ENCODE measurements at places on chromosomes 4 and X. TPM values are rescaled to one million over a fixed set of nuclear protein-coding genes. Genes with fewer than 3 reads are reported as not detected.

- H3K4me1 ChIP-seq = no peaks in the 10 kb centered on the region
- H3K27ac ChIP-seq = no peak overlapping the region
- H3K4me3 ChIP-seq = no peak overlapping the region
Measured at GRCh38 chrX:25640276-25640675, 497.9 kb upstream of the MAGEB18 start.

Gene ASB12
- not detected for total RNA-seq

DNA sequence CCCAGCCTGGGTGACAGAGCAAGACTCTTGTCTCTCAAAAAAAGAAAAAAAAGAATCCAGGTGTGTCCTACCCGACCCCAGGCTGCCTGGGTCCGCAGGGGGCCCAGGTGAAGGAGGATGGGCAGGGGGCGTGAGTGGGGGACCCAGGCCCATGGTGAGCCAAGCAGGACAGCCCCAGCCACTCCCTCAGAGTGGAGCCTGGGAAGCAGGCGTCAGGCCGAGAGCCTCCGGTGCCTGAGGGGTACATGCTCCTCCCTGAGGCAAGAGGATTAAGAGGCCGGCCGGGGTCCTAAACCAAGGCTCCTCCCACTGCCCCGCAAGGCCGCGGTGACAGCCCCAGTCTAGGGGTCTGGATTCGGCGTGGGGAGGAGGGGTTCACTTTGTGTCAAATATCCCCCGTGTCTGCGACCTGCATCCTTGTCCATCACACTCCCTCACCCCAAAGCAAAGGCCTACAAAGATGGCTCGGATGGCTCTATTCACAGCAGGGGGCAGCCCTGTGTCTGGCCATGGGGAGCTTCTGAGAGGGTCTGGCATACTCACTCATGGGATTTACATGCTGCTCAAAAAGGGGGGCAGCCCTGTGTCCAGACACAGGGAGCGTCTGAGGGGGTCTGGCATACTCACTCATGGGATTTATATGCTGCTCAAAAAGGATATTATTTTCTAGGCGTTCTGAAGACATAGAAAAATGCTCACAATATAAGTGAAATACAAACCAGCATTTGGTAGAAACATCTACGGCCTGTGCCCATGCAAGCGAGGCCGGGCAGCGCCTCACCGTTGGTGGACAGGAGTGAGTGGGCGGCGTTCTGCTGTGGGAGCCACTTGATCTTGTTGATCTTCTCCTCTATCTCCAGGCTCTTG lies 94.6 kb downstream of the PPP2R2C start:
- no peak overlapping the region for H3K4me3 ChIP-seq
- no peaks in the 10 kb centered on the region for H3K4me1 ChIP-seq
- no peaks in the 10 kb centered on the region for H3K27me3 ChIP-seq

Gene HMX1
- 0.21 TPM for total RNA-seq

DNA sequence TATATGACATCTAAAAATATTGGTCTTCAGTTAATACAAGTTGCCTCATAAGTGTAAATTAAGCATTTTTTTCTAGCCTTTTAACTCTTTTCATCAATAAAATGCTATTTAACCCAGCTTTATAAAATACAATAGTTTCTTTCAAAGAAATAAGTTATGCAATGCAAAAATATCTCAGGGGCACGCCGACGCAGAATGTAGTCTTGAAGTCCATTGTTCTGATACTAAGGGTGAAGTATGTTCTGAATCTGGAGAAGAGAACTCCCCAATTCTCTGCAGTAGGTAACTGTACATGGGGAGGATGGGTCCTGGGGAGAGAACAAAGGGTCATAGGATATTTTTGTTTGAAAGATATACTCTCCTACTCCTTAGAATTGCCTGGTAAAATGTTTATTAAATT lies 256.6 kb upstream of the NDST4 start:
- H3K27me3 ChIP-seq = no peaks in the 10 kb centered on the region
- H3K36me3 ChIP-seq = no peaks in the 10 kb centered on the region
- no peak for DNase-seq
- peaks cover 3% of the 10 kb centered on the region for H3K4me1 ChIP-seq
- H3K27ac ChIP-seq = peak overlapping the region; percentile 67

GRCh38 chr4:53057679-53058078 lies 195.6 kb downstream of the RASL11B start:
- DNase-seq = no peak
- H3K27ac ChIP-seq = no peak overlapping the region
- no peaks in the 10 kb centered on the region for H3K36me3 ChIP-seq
- no peak overlapping the region for H3K4me3 ChIP-seq
- peaks cover 12% of the 10 kb centered on the region for H3K4me1 ChIP-seq
- no peaks in the 10 kb centered on the region for H3K27me3 ChIP-seq

Gene PHF8
- total RNA-seq = 62.0 TPM

GRCh38 chrX:75230296-75230695 lies 43.6 kb upstream of the UPRT start:
- H3K27ac ChIP-seq = no peak overlapping the region
- H3K4me1 ChIP-seq = no peaks in the 10 kb centered on the region
- no peak overlapping the region for H3K4me3 ChIP-seq
- no peaks in the 10 kb centered on the region for H3K36me3 ChIP-seq

Gene SYP
- 7.4 TPM for total RNA-seq

Gene RP2
- 11.1 TPM for total RNA-seq

DNA sequence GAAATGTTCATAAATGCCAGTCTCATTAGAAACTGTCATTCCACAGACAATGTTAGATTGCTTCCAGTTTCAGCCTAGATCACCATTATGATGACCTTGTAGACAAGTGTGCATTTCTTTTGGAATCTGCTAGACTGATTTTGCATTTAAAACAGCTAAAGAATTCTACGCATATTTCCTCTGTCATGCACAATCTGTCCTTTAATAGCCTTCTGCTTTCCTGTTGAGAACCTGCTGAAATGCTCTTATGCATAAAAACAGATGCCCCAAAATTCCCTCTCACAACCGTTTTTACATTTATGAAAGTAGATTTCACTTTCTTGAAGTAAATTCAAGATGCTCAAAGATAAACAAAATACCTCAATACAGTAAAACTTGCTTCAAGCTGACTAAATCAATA lies 673.3 kb downstream of the GALNTL6 start:
- H3K27me3 ChIP-seq = no peaks in the 10 kb centered on the region
- H3K27ac ChIP-seq = no peak overlapping the region
- no peaks in the 10 kb centered on the region for H3K36me3 ChIP-seq
- no peak overlapping the region for H3K4me3 ChIP-seq
- no peak for DNase-seq

Gene ESX1
- not detected for total RNA-seq

- no peak overlapping the region for H3K4me3 ChIP-seq
- H3K36me3 ChIP-seq = no peaks in the 10 kb centered on the region
- DNase-seq = no peak
- H3K27ac ChIP-seq = no peak overlapping the region
Measured at GRCh38 chr4:37139987-37140386, 104.6 kb upstream of the NWD2 start.

- no peak overlapping the region for H3K4me3 ChIP-seq
- no peaks in the 10 kb centered on the region for H3K27me3 ChIP-seq
- no peaks in the 10 kb centered on the region for H3K4me1 ChIP-seq
- H3K36me3 ChIP-seq = no peaks in the 10 kb centered on the region
- no peak overlapping the region for H3K27ac ChIP-seq
Measured at GRCh38 chr4:181272422-181272821, 970.8 kb upstream of the TENM3 start.

GRCh38 chrX:120768681-120769080 lies 107.0 kb downstream of the CT47B1 start:
- peaks cover 7% of the 10 kb centered on the region for H3K4me1 ChIP-seq
- H3K27ac ChIP-seq = no peak overlapping the region
- H3K4me3 ChIP-seq = no peak overlapping the region
- DNase-seq = no peak
- no peaks in the 10 kb centered on the region for H3K27me3 ChIP-seq

GRCh38 chrX:68365341-68365740 lies 68.0 kb downstream of the OPHN1 start:
- no peak overlapping the region for H3K27ac ChIP-seq
- H3K4me3 ChIP-seq = no peak overlapping the region
- H3K27me3 ChIP-seq = no peaks in the 10 kb centered on the region
- peaks cover 9% of the 10 kb centered on the region for H3K4me1 ChIP-seq

Gene RAB9B
- 4.8 TPM for total RNA-seq

Gene NCAPG
- 1.7 TPM for total RNA-seq

- no peaks in the 10 kb centered on the region for H3K36me3 ChIP-seq
- no peak overlapping the region for H3K4me3 ChIP-seq
- no peak overlapping the region for H3K27ac ChIP-seq
Measured at GRCh38 chrX:31658360-31658759, 586.5 kb upstream of the FTHL17 start.

Gene NHS
- 27.2 TPM for total RNA-seq

DNA sequence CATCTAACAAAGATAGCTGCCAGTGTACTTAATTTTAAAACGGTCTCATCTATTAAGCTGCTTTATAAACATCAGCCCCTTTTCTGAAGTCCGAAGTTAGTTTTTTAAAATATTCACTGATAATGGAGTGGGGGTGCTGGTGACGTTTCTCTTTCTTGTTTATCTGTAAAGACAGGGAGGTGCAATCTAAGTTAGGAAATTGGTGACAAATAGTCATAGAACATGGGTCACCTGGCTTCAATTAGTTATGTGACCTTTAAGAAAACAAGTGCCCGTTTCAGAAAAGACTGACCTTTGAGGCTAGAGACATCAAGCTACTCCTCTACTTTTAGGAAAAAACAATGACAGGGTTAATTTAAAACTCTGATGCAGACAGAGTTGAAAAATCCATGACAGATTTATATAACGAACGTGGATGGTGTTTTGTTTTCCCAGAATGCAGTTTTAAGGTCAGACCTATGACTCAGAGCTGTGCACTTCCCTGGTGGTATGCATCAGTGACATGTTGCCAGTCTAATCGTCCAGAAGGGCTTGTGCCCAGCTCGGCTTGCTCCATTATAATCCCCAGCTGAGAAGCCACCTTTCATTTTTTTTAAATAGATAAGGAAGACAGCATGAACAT lies 38.2 kb downstream of the FHL1 start:
- H3K36me3 ChIP-seq = no peaks in the 10 kb centered on the region
- DNase-seq = no peak

DNA sequence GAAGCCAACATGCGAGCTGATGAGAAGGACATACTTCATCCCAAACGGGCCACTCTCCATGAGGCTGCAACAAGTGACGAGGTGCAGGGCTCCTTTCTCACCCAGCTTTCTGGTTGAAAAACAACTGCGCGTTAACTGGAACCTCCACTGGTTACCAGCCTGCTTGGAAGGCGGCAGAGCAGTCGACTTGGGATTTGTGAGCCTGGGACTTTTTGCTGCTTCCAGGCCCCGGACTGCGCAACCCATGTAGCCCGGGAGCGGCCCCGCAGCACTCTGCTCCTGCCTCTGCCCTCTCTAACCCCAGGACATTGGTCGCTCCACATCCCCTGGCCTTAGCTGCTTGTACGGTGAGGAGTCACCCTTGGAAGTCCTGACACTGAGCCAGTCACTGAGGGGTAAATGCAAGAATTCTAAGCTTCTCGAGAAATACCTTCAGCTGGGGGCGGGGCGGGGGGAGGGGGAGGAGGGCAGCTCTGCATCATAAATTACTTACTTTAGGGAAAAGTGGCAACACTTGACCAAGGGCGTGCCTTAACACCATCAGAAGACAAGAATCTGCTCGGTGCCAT lies 72.7 kb downstream of the MTMR1 start:
- H3K27ac ChIP-seq = no peak overlapping the region
- no peaks in the 10 kb centered on the region for H3K27me3 ChIP-seq
- H3K36me3 ChIP-seq = peaks cover 25% of the 10 kb centered on the region
- DNase-seq = no peak

DNA sequence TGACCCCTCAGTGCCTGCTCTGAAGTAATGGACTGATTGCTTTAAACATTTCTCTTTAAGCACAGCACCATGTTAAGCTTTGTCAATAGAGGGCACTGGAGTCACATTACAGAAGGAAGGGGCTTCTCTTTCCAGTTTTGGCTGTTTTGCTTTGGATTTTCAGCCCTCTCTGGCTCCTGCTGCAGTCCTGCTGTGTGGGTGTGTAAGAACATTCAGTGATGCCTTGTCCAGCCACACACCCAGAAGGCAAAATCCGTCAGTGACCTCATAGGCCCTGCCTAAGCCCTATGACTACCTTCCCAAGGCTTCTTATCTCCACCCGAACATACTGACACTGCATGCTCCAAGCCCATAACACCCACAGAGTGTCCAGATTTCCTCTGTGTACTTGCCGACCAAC lies 215.3 kb upstream of the CTSO start:
- H3K27ac ChIP-seq = no peak overlapping the region
- DNase-seq = no peak
- no peak overlapping the region for H3K4me3 ChIP-seq

DNA sequence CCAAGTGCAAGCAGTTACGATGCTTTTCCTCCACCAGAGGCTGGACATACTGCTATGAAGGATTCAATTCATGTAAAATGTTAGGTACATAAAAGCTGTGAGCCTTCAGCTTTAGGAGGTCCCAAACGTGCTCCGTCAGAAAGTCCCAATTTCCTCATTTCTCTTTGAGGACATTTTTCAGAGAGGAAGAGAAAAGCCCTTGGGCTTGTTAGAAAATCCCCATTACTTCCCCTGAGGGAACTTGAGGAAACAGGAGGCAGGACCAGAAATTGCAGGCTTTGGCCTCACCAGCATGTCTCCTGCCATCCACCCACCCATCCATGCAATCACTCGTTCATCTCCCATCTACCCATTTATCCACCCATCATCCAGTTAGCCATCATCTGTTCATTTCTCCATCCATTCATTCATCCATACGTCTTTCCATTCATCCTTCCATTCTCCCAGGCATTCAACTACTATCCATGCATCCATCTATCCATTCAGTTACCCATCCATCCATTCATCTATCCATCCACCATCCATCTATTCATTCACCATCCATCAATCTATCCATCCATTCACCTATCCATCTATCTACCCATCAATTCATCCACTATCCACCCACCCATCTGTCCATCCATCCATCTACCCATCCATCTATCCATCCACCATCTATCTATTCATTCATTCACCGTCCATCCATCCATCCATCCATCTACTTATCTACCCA lies 223.5 kb downstream of the AFAP1 start:
- DNase-seq = no peak
- no peaks in the 10 kb centered on the region for H3K4me1 ChIP-seq
- peaks cover 62% of the 10 kb centered on the region for H3K36me3 ChIP-seq
- no peaks in the 10 kb centered on the region for H3K27me3 ChIP-seq

Gene TMSB15A
- not detected for total RNA-seq

DNA sequence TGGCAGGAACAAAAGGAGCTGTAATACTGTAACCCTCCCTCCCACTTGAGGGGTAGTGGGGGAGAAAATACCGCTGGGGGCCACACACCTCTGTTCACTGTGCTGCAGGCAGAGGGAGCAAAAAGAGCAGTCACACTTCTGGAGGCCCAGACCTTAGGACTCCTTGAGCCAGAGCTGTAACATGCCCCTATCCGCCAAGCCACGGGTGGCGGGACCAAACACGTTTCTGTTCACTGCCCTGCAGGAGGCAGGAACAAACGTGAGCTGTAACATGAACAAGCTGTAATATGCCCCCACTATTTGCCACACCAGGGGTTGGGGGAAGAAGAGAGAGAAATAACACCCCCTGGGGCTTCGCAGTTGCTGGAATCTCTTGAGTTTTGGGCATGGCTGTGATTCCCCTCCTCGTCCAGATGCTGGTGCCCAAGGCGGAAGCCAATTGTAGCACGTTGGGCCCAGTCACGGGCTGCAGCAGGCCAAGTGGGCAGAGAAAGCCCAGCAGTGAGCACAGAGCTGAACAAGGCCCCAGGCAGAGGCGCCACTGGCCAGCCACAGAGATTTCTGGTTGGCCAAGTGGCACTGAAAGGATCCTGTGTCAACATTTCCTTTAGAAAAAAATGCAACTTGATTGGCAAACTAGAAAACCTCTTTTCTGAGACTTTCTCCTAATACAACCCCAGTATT lies 509.7 kb downstream of the INPP4B start:
- H3K36me3 ChIP-seq = no peaks in the 10 kb centered on the region
- no peak for DNase-seq

Data from tibial nerve (tissue), 4 donors.